Activated CD8-positive, alpha-beta memory T cell treated with anti-CD3 and anti-CD28 coated beads, Interleukin-2, amount 10 ng/mL, durations not matched to agents 7 days and 5 days (primary cell): ENCODE measurements at places on chromosomes 1 and 21. TPM values are rescaled to one million over a fixed set of nuclear protein-coding genes. Genes with fewer than 3 reads are reported as not detected.

SFN gene
- 0.73 TPM for total RNA-seq

CDA gene
- not detected for total RNA-seq

DENND2D gene
- 187 TPM for total RNA-seq

KRTAP10-9 gene
- total RNA-seq: not detected

OR14K1 gene
- not detected for total RNA-seq

OR10J1 gene
- not detected for total RNA-seq

GJA9 gene
- not detected for total RNA-seq

SELENON gene
- 2.7 TPM for total RNA-seq

KCNK1 gene
- total RNA-seq: 1.5 TPM

GBP5 gene
- total RNA-seq: 362 TPM

CNR2 gene
- total RNA-seq: 0.47 TPM

DNA sequence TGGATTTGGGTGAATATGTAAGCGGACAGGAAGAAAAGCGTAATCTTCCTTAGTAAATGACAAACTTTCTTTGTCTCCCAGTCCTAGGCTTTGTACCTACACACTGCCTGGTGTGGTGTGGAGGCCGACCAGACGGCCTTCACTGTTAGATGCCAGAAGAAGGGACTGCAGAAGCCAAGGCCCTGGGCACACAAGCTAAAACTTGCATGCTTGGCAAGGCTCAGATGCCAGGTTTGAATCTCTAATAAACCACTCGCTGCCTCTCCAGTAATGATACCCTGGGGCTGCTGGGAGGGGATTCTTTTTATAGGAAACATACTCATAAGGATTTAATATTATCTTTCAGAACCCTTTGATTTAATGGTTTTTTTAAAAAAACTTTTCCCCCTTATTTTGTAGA is 263.8 kb downstream of the PTPRC start:
- DNase-seq: no peak
- no peaks in the 10 kb centered on the region for H3K27me3 ChIP-seq
- peaks cover 38% of the 10 kb centered on the region for H3K36me3 ChIP-seq
- H3K4me1 ChIP-seq: peaks cover 24% of the 10 kb centered on the region
- H3K4me3 ChIP-seq: no peak overlapping the region

DNA sequence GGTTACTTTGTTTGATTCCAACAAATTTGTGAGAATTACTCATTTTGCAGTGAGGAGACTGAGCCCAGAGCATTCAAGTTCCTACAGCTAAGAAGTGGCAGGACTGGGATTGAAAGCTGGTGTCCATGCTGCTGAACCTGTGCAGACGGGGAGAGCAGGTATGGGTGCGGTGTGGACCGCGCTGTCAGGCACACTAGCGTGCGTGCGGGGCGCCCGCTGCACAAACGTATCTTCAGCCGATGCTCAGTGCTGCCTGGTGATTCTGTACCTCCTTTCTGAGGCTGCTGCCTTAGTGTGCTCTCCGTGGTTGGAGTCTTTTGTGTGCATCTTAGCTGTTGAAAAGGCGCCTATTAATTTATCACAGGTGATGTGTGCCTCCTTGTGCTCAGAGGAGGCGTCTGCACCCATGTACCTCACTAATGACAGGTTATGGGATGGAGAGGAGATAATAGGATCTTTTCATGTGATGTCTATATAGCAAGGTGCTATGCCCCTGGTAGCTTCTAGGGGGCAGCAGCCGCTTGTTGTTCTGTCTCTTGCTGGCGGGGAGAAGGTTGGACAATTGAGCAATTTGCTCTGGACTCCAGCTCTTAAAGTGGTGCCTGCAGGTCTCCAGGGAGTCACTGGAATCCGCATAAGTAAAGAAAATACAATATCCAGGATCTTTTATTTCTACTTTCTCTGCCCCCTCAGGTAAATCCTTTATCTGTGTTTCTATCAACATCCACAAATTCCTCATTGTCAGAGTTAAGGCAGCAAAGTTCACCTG is 32.5 kb downstream of the PEX14 start:
- peaks cover 2% of the 10 kb centered on the region for H3K36me3 ChIP-seq
- no peaks in the 10 kb centered on the region for H3K27me3 ChIP-seq
- peak; percentile 77 for DNase-seq

DNA sequence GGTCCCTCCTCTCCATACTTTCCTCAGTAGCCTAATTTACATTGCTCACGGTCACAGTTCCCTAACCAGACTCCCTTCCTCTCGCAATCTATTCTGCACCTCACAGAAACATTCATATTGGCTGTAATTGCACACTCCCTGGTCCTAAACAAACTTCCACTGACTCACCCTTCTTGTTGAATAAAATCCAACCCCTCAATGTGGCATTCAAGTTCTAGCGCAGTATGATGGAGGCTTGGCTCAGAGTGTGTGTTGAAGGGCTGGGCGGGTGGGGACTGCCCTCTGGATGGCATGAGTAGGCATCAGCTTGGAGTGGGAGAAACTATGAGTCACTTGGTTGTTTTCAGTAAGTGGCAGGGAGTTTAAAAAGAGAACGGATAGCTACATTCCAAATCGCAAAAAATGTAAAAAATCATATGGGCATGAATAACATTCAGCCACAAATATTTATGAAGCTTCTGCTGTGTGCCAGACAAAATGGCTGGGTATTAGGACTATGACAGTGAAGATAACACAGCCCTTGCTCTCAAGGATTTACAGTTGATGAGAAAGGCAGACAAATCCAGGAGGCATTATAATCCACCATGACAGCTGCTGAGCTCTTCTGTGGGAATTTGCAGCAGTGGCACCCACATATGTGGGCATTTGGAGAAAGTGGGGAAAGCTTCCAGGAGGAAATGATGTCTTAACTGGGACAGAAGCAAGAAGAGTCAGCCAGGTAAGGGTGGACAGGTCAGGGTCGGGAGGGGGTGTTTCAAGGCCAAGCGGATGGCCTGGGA is 42.2 kb upstream of the LYST start:
- H3K4me1 ChIP-seq: peaks cover 27% of the 10 kb centered on the region
- H3K27me3 ChIP-seq: peaks cover 3% of the 10 kb centered on the region
- no peak for DNase-seq
- H3K36me3 ChIP-seq: peaks cover under 1% of the 10 kb centered on the region
- no peak overlapping the region for H3K4me3 ChIP-seq

DNA sequence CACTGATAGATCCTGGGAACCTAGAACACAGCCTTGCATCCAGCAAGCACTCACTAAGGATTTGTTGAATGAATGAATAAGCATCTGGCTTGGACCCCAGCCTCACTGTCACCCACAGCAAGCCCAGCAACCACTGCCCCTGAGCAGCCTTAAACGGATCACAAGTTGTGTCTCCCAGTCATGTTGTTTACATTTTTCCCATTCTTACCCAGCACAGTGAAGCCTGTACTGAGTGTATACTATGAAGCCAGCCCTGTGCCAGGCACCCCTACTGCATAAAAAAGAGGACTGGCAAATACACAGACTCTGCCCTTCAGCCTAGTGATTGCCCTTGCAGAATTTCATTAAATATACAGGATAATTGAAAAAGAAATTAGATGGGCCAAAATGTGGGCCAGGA is 30.2 kb downstream of the RRAGC start:
- no peak overlapping the region for H3K27ac ChIP-seq
- no peak overlapping the region for H3K4me3 ChIP-seq
- no peaks in the 10 kb centered on the region for H3K36me3 ChIP-seq
- peaks cover 65% of the 10 kb centered on the region for H3K27me3 ChIP-seq
- no peak for DNase-seq
- H3K4me1 ChIP-seq: no peaks in the 10 kb centered on the region

- no peaks in the 10 kb centered on the region for H3K36me3 ChIP-seq
- no peaks in the 10 kb centered on the region for H3K4me1 ChIP-seq
- no peak for DNase-seq
- peaks cover 6% of the 10 kb centered on the region for H3K27me3 ChIP-seq
- no peak overlapping the region for H3K4me3 ChIP-seq
These were observed 113.0 kb downstream of the PRDM16 start for GRCh38 chr1:3181956-3182355.

- H3K36me3 ChIP-seq: peaks cover 17% of the 10 kb centered on the region
- H3K27me3 ChIP-seq: peaks cover 43% of the 10 kb centered on the region
- H3K4me3 ChIP-seq: no peak overlapping the region
- peaks cover 19% of the 10 kb centered on the region for H3K4me1 ChIP-seq
These were observed 8.1 kb upstream of the XCL1 start for GRCh38 chr1:168568346-168568745.

- no peak overlapping the region for H3K27ac ChIP-seq
- no peaks in the 10 kb centered on the region for H3K36me3 ChIP-seq
- H3K4me3 ChIP-seq: no peak overlapping the region
- H3K4me1 ChIP-seq: no peaks in the 10 kb centered on the region
- DNase-seq: no peak
- no peaks in the 10 kb centered on the region for H3K27me3 ChIP-seq
These were observed 427.1 kb upstream of the CXADR start for GRCh38 chr21:17085707-17086106.

DNA sequence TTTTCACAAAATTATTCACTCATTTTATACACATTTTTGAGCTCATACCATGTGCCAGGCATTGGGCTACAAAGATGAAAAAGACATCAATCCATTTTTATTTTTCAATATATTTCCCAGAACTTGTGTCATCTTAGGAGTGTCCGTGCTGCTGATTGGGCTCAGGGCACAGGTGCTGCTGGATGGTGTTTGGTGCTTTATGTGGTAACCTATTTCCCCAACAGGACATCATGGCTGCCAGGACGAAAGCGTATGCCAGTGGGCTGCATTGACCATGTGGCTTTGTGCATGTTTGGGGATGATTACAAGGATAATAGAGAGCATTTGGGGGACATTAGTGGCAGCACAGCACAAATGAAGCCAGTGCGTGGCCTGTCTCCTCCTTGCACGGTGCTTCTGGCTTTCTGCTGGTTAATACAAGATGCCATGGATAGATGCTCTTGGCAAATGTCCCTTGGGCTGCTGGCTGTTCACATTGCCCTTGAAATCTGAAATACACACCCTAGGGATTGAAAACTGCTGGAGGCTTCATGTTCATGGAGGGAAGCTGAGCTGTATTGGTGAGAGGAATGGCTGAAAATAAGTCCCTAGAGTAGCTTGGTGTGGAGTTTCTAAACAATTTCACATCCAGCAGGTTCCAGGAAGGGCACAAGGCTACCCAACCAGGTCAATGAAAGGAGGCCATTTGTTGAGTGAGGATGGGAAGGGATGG is 52.3 kb downstream of the TENT5C start:
- H3K4me1 ChIP-seq: peaks cover 97% of the 10 kb centered on the region
- peak; percentile 46 for DNase-seq
- H3K4me3 ChIP-seq: peak overlapping the region; percentile 13
- H3K27me3 ChIP-seq: no peaks in the 10 kb centered on the region
- peak overlapping the region; percentile 95 for H3K27ac ChIP-seq

- H3K36me3 ChIP-seq: peaks cover 16% of the 10 kb centered on the region
- no peak for DNase-seq
- peaks cover 40% of the 10 kb centered on the region for H3K4me1 ChIP-seq
- H3K27ac ChIP-seq: no peak overlapping the region
- H3K27me3 ChIP-seq: peaks cover 25% of the 10 kb centered on the region
- no peak overlapping the region for H3K4me3 ChIP-seq
These were observed 22.0 kb upstream of the RCAN1 start for GRCh38 chr21:34636961-34637360.

DNA sequence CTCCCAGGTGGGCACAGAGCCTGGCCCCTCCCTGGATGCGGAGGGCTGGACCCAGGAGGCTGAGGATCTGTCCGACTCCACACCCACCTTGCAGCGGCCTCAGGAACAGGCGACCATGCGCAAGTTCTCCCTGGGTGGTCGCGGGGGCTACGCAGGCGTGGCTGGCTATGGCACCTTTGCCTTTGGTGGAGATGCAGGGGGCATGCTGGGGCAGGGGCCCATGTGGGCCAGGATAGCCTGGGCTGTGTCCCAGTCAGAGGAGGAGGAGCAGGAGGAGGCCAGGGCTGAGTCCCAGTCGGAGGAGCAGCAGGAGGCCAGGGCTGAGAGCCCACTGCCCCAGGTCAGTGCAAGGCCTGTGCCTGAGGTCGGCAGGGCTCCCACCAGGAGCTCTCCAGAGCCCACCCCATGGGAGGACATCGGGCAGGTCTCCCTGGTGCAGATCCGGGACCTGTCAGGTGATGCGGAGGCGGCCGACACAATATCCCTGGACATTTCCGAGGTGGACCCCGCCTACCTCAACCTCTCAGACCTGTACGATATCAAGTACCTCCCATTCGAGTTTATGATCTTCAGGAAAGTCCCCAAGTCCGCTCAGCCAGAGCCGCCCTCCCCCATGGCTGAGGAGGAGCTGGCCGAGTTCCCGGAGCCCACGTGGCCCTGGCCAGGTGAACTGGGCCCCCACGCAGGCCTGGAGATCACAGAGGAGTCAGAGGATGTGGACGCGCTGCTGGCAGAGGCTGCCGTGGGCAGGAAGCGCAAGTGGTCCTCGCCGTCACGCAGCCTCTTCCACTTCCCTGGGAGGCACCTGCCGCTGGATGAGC is 34.2 kb downstream of the TRIM11 start:
- H3K27ac ChIP-seq: no peak overlapping the region
- DNase-seq: no peak
- H3K4me1 ChIP-seq: peaks cover 2% of the 10 kb centered on the region

DNA sequence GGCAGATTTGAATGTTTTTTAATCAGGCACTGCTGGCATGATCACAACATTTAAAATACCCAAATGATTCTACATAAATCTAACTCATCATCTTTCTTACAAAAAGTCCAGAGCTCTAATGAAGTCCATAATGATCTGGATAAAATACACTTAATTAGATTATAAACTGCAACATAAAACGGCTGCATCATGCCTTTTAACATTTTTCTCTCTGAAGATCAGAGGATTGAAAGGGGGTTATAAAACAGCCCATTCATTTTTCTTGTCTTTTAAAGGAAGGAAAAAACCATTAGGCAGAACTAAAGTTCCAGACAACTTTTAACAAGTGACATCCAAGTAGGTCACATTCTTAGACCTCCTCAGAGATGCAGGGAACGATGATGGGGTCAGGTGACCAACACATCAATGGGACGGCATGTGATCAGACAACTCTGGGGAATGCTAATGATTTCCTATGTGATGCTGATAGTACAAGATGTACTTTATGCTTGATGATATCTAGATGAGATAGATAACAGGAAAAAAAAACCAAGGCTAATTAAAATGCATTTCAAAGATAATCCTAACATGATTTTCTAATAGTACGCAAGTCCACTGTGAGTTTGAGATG is 455.1 kb downstream of the SMYD3 start:
- H3K4me1 ChIP-seq: no peaks in the 10 kb centered on the region
- no peaks in the 10 kb centered on the region for H3K27me3 ChIP-seq
- no peak overlapping the region for H3K27ac ChIP-seq
- H3K36me3 ChIP-seq: peaks cover 11% of the 10 kb centered on the region

GRCh38 chr1:76713535-76713934 is 153.7 kb upstream of the ST6GALNAC5 start:
- no peaks in the 10 kb centered on the region for H3K36me3 ChIP-seq
- H3K27me3 ChIP-seq: no peaks in the 10 kb centered on the region
- DNase-seq: no peak
- H3K4me1 ChIP-seq: no peaks in the 10 kb centered on the region
- no peak overlapping the region for H3K27ac ChIP-seq
- no peak overlapping the region for H3K4me3 ChIP-seq
